ENCODE measurements at places on chromosomes 16 and 17.
A peak's percentile ranks its signal among the peaks of the same experiment; 100 is the strongest.

GRCh38 chr17:80147035-80147822 lies at the start of gene EIF4A3:
Gene EIF4A3, minus strand, starts transcription at chr17:80147128. Its CDS starts 167 bp downstream, at chr17:80146961.
- DNase-seq: peak; percentile 93

DNA sequence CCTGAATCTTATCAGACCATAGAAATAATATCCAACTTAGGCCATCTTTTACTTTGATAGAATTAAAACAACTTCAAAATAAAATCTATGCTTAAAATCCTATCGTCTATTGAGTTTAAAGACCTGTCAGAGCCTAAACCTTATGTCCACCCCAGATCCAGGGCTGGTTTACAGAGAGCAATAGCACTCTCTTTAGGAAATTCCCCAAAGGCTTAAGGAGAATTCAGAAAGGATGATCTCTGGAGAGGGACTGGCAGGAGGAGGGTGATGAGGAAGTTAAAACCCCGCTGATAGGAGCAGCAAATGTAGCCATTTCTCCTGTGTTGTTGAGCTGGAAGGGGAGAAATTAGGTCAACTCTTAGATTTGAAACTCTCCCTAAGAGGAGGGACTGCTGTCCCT lies 175.3 kb downstream of the HS3ST4 start:
- no peak for DNase-seq

GRCh38 chr17:59547131-59547915 lies 18.1 kb upstream of the DHX40 start:
- no peak for DNase-seq

GRCh38 chr16:80703131-80704071 lies 101.0 kb downstream of the CDYL2 start:
- DNase-seq: no peak

DNA sequence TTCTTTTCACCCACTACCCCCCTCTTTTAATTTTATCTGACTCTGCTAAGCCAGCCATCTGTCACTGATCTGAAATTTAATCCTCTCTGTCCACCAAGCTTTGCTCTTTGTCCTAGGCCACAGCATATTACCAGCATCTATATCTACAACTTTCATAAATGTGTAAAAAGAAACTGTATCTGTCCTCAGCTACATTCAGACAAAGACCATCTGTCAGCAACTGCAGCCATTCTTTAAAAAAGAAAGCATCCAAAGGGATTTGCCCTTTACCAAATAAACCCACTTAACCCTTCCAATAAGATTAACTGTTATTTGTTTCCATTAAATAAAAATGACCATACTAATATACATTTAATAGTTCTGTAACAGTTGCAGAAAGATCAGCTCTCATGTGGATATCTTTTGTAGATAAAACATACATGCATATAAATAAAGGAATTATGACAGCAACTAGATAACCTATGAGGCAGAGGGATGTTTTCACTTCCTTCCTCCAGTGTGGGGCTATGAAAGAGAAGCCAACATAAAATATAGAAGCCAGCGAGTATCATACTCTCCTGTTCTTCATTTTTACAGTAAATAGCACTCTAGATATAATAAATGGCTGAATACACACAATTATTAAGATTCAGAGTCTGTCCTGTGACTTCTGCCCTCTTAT lies 602.5 kb upstream of the SALL1 start:
- no peak for DNase-seq

DNA sequence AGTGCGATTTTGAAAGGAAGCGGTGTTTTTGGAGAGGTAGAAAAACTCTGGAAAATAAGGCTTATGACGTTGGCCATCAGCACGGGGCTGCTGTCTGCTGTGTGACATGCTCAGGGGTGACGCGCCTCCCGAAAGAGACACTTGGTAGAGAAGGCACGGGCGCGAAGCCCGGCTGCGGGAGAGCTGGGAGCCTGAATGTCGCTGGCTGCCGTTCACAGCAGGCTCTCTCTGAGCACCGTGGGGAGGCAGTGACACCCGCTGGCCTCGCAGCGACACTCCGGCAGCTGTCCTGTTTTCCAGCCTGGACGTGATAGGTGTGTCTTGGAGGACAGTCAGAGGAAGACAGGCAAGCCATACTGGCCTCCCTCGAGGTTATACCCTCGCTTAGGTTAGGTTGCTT lies 759.1 kb upstream of the RBFOX1 start:
- DNase-seq: no peak
